ENCODE measurements at places on chromosomes 2 and 18.

GRCh38 chr2:241279828-241280227 lies 35.6 kb downstream of the HDLBP start:
- DNase-seq: no peak

- peak; percentile 35 for DNase-seq
Observed at GRCh38 chr2:37653805-37654378, 17.6 kb downstream of the CDC42EP3 start.

GRCh38 chr18:37341016-37341415 lies 224.6 kb downstream of the CELF4 start:
- no peak for DNase-seq

GRCh38 chr2:142853912-142854311 lies 23.6 kb upstream of the KYNU start:
- DNase-seq: no peak

DNA sequence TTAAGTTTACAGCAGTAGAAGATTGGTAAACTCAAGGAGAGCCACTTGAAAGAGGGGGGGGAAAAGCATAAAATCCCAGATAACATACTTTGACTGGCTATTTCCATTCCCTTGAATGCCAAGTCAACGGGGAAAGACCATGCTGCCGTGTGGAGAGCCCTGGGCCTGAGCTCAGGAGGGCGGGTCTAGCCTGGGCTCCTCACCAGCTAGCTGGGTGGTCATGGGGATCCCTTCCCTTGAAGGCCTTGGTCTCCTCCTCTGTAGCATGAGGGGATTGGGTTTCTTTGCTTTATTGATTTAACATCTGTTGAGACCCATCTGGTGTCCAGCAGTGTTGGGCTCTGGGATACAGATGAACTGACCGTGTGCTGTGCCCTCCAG lies 35.0 kb downstream of the TEX51 start:
- DNase-seq: no peak

GRCh38 chr18:60311676-60312360 lies 60.8 kb downstream of the MC4R start:
- no peak for DNase-seq

- DNase-seq: no peak
Observed at GRCh38 chr18:14098428-14098827, 33.8 kb downstream of the ZNF519 start.

DNA sequence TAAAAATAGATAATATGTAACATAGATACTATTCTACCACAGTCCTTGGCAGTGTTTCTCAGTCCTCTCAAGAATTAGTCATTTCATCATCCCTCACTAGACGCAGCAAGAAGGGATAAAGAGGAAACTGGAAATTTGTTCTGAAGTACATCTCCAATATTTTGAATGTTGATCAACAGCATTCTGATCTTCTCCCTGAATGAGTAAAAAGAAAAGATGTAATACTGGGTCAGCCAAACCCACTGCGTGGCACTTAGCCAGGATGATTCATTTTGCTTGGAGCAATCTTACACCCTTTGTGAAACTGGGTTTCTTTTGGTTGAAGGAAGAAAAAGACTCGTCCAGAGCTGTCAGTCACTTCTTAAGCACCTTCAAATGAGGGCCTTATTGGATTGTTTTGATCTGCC lies 54.1 kb downstream of the TAF1B start:
- DNase-seq: peak; percentile 73

All from stimulated activated CD4-positive, alpha-beta T cell treated with anti-CD3 and anti-CD28 coated beads, Interleukin-2, amount 100 ng/mL, for 24 hours (primary cell).